ENCODE measurements at places on chromosomes 4 and X.

- DNase-seq = peak; percentile 87
Measured at GRCh38 chr4:172787111-172787510, 381.5 kb upstream of the GALNT7 start.

- DNase-seq = no peak
Measured at GRCh38 chrX:106716004-106716403, 10.5 kb upstream of the RNF128 start.

DNA sequence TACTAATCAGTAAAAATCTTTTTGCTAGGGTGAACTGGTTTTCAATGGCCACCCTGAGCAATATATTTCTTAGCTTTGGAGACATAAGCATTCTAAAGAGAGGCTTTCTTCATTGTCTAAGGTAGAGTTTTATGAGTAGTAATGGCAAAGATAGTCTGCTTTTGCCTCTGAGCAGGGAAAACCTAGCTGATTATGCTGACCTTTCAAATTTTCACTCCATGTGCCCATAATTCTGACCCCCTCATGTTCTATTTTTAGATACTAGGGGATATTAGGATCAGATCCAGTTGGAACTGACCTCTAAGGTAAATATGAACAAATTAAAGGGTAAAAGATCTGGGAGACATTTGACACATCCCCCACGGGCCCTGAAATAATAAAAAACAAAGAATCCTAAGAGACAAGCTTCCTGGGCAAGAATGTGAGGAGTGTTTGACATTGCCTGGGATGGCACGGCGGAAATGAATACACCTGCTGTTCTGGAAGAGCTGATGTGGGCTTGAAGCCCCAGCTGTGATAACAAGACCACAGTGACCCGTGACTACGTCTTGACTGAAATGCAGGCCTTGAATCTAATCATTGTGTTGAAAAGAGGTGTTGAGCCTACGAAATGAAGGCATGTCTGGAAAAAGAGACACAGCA lies 392.1 kb upstream of the FRG1 start:
- no peak for DNase-seq

DNA sequence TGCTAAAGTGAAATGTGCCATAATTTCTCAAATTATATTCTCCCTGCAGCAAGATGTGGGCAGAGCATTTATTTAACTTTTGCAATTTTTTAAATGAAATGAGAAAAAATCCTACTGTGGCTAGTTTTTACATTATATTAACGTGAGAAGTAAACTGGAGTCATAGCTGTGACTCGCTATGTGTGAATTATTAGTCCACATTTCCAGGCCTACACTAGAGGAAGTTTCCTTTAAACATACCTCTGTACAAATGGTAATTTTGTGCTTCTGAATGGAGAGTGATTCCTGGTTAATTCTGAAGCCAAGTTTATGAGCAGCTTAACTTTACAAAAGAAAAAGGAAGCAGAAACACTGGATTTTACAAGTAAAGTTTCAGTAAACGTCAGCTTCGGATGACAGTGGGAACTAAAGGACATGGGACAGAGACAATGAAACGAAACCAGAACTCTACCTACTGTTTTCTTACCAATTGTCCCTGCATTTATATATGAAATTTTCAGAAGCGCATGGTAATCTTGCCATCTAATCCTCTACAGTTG lies 72.4 kb downstream of the FBXO8 start:
- DNase-seq = no peak

GRCh38 chrX:133749370-133749769 lies 236.0 kb downstream of the GPC3 start:
- DNase-seq = no peak

- no peak for DNase-seq
Measured at GRCh38 chr4:119014658-119015057, 121.0 kb upstream of the MYOZ2 start.

- DNase-seq = no peak
Measured at GRCh38 chrX:39903937-39904336, 193.8 kb downstream of the BCOR start.
